Cardiac atrium fibroblast (primary cell): ENCODE measurements at places on chromosomes 2 and 18. TPM values are rescaled to one million over a fixed set of nuclear protein-coding genes. Genes with fewer than 3 reads are reported as not detected.

The CRYGD gene
- total RNA-seq = not detected in 2 replicates

The SLC30A3 gene
- not detected in 2 replicates for total RNA-seq

The ZNF892 gene
- total RNA-seq = 0.18 and 1.5 TPM in 2 replicates

The POTEC gene
- not detected in 2 replicates for total RNA-seq

The CREG2 gene
- 0.36 and 0.65 TPM in 2 replicates for total RNA-seq

The LDLRAD4 gene
- not detected in 2 replicates for total RNA-seq
